ENCODE measurements at places on chromosomes 2 and 18. TPM values are rescaled to one million over a fixed set of nuclear protein-coding genes. Genes with fewer than 3 reads are reported as not detected.
A peak's percentile ranks its signal among the peaks of the same experiment; 100 is the strongest.

The KCNJ3 gene
- not detected for total RNA-seq

- DNase-seq = peak; percentile 62
- peaks cover 4% of the 10 kb centered on the region for H3K27me3 ChIP-seq
Observed at GRCh38 chr2:71787476-71788185, 334.3 kb downstream of the DYSF start.

- H3K36me3 ChIP-seq = no peaks in the 10 kb centered on the region
- no peak for DNase-seq
- no peak overlapping the region for H3K4me3 ChIP-seq
- no peaks in the 10 kb centered on the region for H3K27me3 ChIP-seq
Observed at GRCh38 chr2:160918258-160918657, 242.0 kb upstream of the TANK start.

DNA sequence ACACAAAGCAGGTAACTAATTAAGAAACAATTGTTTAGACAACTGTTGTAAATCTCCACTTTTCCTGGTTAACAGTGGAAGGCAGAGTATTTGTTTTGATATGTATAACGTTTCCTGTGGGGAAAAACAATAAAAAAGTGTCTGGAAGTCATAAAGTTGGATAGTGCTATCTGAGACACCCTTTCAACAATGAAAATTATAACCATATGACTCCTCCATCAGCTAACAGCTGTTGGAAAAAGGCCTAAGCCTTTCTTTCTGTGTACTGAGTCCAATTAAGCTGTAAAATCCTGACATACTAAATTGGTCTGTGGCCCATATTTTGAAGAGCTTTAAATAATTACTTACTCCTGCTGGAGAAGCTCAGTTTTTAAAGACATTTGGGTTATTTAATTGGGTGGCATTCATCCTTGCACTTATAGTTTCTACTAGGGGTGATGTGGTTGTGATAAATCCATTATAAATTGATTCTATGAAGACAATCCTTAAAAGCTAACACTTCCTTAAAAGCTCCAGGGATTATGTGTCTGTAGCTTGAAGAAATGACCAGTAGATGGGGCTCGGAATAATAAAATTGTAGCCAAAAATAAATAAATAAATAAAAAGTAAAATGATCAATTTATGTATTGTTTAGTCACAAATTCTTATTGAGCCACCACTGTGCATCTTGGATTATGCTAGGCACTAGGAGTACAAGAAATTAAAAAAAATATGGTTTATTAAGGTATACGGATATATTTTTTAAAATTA is 698.1 kb upstream of the NXPH2 start:
- DNase-seq = no peak
- H3K4me1 ChIP-seq = no peaks in the 10 kb centered on the region
- H3K4me3 ChIP-seq = no peak overlapping the region
- H3K27me3 ChIP-seq = no peaks in the 10 kb centered on the region
- H3K27ac ChIP-seq = no peak overlapping the region

The AFF3 gene
- total RNA-seq = 4.3 TPM

- DNase-seq = no peak
- no peaks in the 10 kb centered on the region for H3K36me3 ChIP-seq
- H3K4me3 ChIP-seq = no peak overlapping the region
- H3K27me3 ChIP-seq = no peaks in the 10 kb centered on the region
- H3K27ac ChIP-seq = no peak overlapping the region
- H3K4me1 ChIP-seq = no peaks in the 10 kb centered on the region
Observed at GRCh38 chr2:128867936-128868636, 549.4 kb upstream of the HS6ST1 start.

- no peaks in the 10 kb centered on the region for H3K36me3 ChIP-seq
- DNase-seq = no peak
- H3K4me1 ChIP-seq = no peaks in the 10 kb centered on the region
- no peak overlapping the region for H3K27ac ChIP-seq
- H3K27me3 ChIP-seq = no peaks in the 10 kb centered on the region
- H3K4me3 ChIP-seq = no peak overlapping the region
Observed at GRCh38 chr2:196431076-196431475, 208.4 kb upstream of the CCDC150 start.

The CTAGE1 gene
- not detected for total RNA-seq

GRCh38 chr2:204205082-204205481 is 268.5 kb downstream of the ICOS start:
- no peak for DNase-seq
- H3K27ac ChIP-seq = no peak overlapping the region
- H3K27me3 ChIP-seq = peaks cover 3% of the 10 kb centered on the region
- no peak overlapping the region for H3K4me3 ChIP-seq

DNA sequence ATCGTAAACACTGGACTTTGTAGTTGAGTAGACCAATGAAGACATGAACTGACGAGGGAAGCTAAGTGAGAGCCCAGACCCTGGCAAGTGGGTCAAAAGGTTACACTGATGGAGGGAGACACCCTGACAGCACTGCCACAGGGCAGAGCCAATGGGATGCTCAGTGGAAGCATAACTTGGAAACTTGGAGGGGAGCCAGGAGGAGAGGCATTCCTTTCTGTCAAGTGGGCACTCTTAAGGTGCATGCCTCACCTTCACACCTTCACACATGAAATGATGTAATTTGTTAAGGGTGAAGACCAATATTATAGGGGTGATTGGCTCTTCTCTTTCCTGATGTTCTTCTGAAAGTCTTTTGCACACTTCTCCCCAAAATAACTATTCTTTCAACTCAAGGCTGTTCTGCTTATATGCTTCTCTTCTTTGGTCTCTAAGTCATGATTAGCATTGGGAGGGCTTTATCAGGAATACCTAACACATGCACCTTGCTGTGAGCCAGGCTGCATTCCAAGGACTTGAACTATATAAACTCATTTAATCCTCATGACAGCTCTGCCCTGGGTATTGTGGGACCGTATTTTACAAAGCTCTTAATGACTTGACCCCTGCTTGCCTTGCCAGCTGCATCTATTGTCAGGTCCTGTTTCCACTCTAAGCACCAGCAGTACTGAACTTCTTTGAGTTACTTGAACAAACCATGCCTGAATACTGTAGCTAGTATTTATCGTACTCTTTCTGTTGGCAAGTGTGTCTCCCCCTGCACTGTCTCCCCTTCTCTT is 19.0 kb downstream of the RPL37A start:
- H3K27ac ChIP-seq = no peak overlapping the region
- H3K27me3 ChIP-seq = no peaks in the 10 kb centered on the region
- H3K4me3 ChIP-seq = no peak overlapping the region
- no peak for DNase-seq

The HOXD3 gene
- total RNA-seq = 2.1 TPM
